ENCODE measurements at places on chromosomes 5 and 9.

DNA sequence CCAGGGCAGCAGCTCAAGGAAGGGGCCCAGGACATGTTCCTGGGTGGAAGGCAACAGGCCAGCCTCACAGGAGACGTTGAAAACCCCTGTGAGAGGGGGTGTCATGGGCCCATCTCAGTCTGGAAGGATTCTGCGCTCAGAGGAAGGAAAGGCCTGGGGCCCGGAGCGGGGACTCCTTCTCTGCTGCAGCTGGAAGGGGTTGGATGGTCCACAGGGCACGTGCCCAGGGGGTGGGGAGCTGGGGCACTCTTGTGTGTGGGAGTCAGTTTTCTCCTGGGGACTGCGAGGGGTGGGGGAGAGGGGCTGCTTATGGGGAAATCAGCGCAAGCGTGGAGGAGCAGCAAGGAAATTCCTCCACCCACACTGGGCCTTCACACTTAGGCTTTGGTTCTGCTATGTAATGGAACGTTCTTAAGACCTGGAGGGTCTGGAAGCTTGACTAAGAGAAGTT is 2.9 kb upstream of the LPCAT1 start:
- DNase-seq: no peak

GRCh38 chr5:171188016-171188415 is 121.0 kb upstream of the TLX3 start:
- no peak for DNase-seq

- no peak for DNase-seq
These were observed 231.0 kb downstream of the FRMD3 start for GRCh38 chr9:83307066-83307724.

DNA sequence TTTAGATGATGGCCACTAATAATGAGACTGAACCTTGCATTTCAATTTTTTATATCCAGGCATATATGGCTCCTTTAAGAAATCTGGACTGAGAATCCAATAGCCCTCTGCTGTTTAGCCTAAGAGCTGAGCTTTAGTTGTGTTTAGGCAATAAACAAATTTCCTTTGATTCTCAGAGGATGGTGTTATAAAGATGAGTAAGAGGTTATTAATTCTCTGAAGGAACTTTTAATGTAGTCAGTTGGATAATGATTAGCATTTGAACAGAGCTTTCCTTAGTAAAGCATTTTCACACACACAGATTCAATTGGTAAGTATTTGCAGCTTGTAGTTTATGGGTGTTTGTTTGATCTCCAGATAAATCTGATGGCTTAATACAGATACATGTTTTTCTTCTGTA is 149.6 kb downstream of the PRR16 start:
- no peak for DNase-seq

DNA sequence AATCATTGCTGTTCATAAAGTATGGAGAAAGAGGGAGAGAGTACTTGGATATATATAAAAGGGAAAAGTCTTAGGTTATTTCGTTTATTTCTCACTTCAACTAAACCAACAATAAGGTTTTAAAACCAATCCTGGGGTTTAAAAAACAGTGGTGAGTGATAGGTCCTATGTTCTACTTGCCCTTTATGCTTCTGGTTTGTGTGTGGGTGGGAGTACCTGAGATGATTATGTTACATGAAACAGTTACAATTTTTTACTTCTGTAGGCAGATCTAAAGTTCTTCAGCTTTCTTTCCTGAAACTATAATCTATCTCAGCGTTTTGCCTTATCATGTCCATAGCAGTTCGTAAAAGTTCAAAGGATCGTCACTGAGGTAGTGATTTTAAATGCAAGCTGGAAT is 49.2 kb downstream of the STX17 start:
- no peak for DNase-seq

DNA sequence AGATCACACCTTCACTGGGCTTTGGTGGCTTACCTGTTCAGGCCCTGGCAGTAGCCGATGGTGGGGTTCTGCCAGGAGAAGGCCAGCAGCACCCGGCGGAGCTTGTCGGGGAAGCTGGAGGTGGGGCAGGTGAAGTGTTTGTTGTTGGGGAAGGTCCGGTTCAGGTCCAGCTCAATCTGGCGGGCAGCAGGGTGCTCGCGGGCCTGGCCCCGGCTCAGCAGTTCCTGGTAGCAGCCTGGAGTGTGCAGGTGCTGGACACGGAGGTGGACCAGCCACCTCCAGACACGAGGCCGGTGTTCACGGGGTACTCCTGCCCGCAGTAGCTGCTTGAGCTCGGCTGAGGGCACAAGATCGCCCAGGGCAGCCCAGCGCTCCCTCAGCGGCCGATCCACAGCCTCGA is 16.2 kb upstream of the CORO2A start:
- DNase-seq: no peak

DNA sequence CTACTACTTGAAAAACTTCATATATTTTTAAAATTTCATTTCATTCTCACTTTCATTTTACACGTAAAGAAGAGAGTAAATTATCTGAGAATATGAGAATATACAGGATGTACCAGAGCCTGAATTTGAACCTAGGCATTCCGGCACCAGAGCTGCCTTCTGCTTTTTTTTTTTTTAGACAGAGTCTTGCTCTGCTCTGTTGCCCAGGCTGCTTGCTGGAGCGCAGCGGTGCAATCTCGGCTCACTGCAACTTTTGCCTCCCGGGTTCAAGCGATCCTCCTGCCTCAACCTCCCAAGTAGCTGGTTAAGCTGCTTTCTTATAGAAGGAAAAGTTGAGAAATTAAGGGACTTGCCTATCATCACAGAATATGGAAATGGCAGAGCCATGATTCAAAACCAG is 540.1 kb downstream of the EBF1 start:
- no peak for DNase-seq

DNA sequence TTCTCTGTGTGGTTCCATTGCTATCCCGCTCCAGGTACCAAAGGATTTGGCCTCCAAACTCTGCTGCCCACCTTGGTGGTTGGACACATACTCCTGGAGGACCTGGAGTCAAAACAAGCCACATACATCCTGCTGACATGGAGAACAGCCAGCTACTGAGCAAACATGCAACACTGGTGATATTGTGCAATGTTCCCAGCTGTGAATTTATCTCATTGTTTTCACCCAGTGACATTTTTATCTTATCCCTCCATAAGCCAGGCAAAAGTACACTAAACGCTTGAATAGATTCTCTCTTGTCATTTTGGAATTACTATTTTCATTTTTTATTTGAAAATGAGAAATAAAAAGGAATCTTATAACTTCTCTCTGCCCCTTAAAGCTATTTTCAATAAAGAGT is 11.1 kb upstream of the CTSL start:
- DNase-seq: no peak

DNA sequence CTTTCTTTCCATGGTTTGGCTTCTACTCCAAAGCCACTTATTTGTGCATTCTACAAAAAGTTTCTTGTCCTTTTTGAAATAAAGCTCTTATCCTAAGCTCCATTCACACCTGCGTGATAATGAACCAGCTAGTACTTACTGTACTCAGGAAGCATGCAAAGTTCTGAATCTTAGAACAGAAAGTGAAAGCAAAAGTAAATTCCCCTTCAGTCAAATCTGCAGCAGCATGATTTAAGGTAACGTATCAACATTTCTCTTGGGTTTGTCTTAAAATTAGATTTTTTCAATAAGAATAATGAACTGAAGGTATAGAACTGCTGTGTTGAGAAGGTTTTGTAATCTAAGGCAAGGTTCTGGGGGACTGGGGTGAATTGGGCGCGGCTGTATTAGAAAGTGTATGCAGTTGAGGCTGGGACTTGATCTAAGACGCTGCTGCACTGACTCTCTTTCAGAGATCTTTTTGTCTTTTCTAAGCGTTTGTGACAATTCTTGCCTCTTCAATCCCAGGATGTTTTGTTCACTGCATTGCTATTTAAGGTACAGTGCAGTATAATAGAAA is at the start of gene ERAP2:
Gene ERAP2 (plus strand): TSS at position 209 of the 559 bp plus-strand sequence. CDS start 3,186 bp downstream, outside the sequence.
- DNase-seq: no peak
